Trophoblast cell (in vitro differentiated cells and primary cell): ENCODE measurements at places on chromosomes 12 and 14.

GRCh38 chr12:92504594-92504981 lies 198.2 kb upstream of the PLEKHG7 start:
- DNase-seq: no peak
- H3K4me3 ChIP-seq: no peak overlapping the region
- no peaks in the 10 kb centered on the region for H3K27me3 ChIP-seq
- peaks cover 3% of the 10 kb centered on the region for H3K4me1 ChIP-seq
- no peaks in the 10 kb centered on the region for H3K36me3 ChIP-seq
- no peak overlapping the region for H3K27ac ChIP-seq

DNA sequence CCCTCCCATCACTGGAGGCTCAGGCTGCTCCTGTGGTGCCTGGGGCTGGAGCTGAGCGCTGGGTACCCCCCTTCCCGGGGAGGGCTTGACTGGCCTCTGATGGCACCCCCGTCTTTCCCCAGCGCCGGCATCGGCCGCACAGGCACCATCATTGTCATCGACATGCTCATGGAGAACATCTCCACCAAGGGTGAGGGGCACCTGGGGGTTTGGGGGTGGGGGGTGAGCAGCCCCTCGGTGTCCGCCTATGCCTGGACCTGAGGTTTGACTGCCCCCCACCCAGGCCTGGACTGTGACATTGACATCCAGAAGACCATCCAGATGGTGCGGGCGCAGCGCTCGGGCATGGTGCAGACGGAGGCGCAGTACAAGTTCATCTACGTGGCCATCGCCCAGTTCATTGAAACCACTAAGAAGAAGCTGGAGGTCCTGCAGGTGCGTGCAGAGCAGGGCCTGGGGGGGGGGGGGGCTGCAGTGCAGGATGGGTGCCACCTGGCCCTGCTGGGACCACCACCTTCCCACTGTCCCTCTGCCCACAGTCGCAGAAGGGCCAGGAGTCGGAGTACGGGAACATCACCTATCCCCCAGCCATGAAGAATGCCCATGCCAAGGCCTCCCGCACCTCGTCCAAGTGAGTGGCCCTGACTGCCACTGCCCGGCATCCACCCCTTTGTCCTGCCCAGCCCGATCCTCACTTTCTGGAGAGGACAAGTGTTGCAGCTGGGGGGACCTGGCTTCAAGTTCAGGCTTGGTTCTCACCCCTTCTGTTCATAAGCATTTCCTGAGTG lies 8.8 kb downstream of the PTPN6 start:
- peaks cover 22% of the 10 kb centered on the region for H3K36me3 ChIP-seq
- no peak overlapping the region for H3K4me3 ChIP-seq
- no peak for DNase-seq
- no peaks in the 10 kb centered on the region for H3K27me3 ChIP-seq
- no peak overlapping the region for H3K27ac ChIP-seq
- H3K4me1 ChIP-seq: peaks cover 22% of the 10 kb centered on the region

GRCh38 chr12:53097564-53098353 lies at the start of gene IGFBP6:
Gene IGFBP6, plus strand, starts transcription at chr12:53097667. Its CDS starts 51 bp downstream, at chr12:53097718.
- peak; percentile 47 for DNase-seq
- H3K4me3 ChIP-seq: peak within 1 kb of the TSS; percentile 57
- H3K27me3 ChIP-seq: peaks cover 34% of the 10 kb centered on the region
- H3K27ac ChIP-seq: no peak within 1 kb of the TSS

DNA sequence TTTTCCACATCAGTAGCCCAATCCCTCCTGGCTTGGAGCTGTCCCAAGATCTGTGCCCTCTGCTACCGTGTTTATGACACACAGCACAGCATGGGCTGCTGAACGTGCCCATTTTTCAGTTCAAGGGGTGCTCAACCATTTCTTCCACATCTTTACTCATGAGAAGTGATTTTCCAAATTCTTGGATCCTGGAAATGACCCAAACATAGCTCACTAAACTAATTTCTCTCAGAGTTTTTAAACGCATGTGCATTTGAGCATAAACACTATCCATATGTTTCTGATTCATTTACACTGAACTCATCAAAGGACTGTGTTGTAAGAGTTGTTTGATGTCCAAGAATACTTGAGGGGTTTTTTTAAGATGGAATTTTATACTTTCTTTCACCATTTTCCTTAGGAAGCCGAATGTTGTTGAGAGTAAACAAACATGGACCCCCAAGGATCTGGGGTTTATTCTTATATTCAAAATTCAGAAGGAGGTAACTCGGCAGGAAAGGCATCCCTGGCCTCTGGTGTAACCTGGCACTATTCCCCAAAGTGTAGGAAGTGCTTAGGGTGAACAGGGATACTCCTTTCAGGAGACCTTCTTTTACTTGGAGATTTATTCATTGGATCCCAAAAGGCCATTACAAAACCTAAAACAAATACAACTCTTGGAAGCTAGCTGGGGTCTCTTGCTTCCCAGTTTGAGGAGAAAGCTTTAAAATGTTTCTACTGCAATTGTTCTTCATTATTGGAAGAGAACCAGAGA lies 215.0 kb downstream of the BMP4 start:
- no peaks in the 10 kb centered on the region for H3K36me3 ChIP-seq
- no peak overlapping the region for H3K4me3 ChIP-seq
- no peaks in the 10 kb centered on the region for H3K27me3 ChIP-seq
- no peaks in the 10 kb centered on the region for H3K4me1 ChIP-seq
- no peak for DNase-seq
- no peak overlapping the region for H3K27ac ChIP-seq

- H3K36me3 ChIP-seq: no peaks in the 10 kb centered on the region
- peak; percentile 62 for DNase-seq
- H3K4me3 ChIP-seq: no peak overlapping the region
- peak overlapping the region; percentile 76 for H3K27ac ChIP-seq
- peaks cover 45% of the 10 kb centered on the region for H3K4me1 ChIP-seq
Measured at GRCh38 chr14:68563251-68564131, 229.4 kb downstream of the ZFP36L1 start.

DNA sequence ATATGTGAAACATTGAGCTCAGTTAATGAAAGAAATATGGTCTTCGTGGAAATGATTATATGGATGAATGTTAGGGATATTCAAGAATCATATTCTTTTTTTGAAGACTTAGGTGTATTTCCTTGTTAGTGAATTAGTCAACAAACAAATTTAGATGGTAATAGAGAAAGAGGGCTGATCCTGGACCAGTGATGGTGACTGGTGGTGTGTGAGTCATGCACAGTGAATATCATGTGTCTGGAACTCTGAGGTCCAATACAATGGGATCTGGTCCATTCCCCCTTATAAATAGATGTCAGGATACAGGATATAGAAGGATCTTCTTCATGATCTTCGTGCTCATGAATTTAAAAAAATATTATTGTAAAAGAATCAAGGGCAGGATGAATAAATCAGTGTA lies 64.4 kb upstream of the RTL1 start:
- H3K27me3 ChIP-seq: no peaks in the 10 kb centered on the region
- DNase-seq: no peak
- H3K36me3 ChIP-seq: no peaks in the 10 kb centered on the region
- H3K4me1 ChIP-seq: no peaks in the 10 kb centered on the region
- H3K4me3 ChIP-seq: no peak overlapping the region
